ENCODE measurements at places on chromosomes 6 and 20.

DNA sequence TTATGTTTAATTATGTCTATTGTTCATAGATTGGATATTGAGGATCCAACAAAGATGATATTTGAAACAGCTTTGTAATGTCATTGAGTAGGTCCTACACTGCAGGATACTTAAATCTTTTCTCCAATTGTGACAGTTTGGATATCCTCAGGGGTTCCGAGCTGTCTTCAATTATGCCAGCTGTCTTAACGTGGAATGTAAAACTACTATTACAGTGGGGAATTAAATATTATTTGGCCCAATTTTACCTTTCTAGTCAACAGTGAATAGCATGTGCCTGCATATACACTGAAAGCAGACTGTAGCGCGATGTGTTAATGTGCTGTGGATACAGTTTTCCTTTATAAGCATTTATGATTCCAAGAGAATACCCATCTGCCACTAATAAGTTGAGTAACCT is 156.9 kb downstream of the GRIK2 start:
- DNase-seq, result no peak

DNA sequence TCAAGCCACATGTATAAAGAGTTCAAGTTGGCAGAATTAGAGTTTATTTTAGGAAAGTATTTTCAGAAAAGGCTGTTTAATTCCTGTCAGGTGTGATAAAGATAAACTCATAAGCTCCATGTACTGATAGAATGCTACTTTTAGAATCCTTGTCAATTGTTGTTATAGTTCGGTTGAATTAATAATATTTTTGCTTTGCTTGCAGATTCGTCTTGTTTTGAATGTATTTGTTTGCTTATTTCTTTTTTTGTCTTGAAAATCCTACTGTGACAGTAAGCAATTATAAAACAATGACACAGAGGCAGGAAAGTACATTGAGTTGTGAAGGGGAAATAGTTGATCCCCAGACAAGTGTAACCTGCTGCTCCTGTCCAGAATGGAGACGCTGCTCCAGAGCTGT is 333.9 kb upstream of the PLCB4 start:
- DNase-seq, result no peak

DNA sequence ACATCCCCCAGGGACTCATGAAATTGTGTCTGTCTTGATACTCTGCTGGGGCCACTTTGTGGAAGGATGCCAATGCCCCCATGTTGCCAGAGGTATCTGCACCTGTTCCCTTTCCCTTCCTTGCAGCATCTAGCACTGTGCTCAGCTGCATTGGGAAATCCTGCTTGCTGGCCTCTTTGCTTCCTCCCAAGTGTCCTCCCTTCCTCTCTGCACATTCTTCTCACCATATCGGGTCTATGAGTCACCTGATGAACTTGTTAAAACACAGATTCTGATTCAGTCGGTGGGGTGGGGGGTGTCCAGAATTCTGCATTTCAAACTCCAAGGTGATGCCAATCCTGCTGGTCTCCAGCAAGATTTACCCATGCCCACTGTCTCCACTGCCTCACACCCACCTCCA is 467.8 kb downstream of the PTPRT start:
- DNase-seq, result peak; percentile 30

DNA sequence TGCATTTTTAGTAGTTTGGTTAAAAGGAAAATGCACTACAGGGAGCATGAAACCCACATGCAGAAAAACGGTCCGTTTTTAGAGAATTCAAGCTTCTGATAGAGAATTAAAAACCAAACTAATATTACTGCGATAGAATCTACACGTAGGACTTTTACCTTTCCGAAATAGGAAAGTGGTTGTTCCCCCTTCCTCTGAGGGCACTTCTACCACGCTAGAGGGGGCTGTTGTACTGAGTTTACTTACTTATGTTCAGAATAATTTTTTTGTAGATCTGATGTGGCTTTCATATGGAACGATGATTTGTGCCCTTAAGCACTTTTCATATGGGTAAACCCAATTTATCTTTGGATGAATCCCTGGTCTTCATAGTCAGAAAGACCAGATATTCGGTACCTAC is 264.3 kb upstream of the PLN start:
- peak; percentile 87 for DNase-seq

- no peak for DNase-seq
Measured at GRCh38 chr6:53333439-53334408, 15.0 kb downstream of the ELOVL5 start.

- no peak for DNase-seq
Measured at GRCh38 chr6:44762496-44762895, 375.0 kb downstream of the CDC5L start.

DNA sequence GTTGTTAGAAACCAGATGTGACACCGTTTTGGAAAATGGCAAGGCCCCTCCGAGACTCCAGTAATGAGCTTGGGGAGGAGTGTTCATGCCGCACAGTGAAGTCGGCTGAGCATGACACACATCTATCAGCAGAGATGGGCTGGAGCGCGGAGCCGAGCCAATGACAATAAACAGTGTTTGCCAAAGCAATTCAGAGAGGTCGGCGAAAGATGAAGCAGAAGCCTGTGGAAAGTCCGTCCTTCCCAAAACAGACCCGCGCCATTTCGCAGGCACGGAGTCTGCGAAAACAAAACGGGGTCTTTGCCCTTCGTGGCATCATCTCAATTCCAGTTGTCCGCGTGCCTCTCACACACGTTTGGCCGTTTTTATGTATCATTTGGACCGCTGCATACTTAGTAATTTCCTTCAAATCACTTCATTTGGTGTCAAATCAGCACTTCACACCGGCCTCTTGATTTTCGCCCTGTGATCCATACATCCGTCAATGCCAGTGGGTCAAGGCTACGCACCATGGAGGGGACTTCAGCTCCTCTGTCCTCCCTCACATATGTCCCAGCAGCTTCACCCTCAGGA is 71.3 kb downstream of the SULF2 start:
- DNase-seq, result no peak

- DNase-seq, result no peak
Measured at GRCh38 chr20:11045412-11046175, 371.8 kb upstream of the JAG1 start.

DNA sequence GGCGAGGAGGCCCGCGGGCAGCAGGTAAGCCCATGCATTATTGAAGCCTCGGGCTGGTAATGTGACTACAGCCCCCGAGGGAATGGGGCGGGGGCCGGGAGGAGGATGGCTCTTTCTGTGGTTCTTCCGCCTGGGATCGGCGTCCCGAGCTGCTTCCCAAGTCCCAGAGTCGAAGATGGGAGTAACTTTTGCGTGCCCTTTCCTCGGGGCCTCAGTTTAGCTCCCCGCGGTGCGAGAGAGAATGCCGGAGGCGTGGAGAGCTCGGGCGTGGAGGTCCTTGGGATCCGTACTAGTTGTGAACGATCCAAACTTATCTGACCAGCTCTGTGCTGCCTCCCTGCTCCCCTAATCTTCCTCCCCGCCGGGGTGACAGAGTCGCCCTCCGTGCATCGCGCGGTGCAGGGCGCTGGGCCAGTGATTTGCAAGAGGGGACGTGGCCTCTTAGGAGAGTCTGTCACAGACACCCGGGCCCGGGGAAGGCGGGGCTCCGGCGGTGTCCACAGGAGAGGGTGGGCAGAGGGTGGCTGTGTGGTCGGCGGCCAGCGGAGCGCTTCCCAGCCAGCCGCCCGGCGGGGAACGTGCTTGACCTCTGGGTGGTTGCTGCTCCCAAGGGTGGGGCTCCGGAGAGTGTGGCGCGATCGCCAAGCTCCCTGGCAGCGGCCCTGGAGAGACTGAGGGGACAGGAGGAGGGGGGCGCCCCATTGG is 815 bp downstream of the UTRN start:
- no peak for DNase-seq

DNA sequence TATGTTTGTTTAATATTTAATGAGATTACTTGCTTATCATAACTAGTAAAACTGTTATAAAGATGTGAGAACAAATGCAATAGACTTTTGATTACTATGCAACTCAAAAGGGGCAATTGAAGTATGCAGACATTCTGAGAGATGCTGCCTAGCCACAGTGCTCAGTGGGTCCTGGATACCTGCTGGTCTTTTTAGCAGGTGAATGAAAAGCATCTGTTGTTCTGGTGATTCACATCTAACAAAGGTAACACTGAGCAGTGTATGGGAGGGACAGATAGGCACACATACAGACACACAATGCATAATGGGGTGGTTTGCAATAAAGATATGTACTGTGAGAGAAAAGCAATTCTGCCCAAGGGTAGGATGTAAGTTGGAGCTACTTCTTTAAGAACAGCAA is 46.9 kb downstream of the OGFRL1 start:
- DNase-seq, result no peak

DNA sequence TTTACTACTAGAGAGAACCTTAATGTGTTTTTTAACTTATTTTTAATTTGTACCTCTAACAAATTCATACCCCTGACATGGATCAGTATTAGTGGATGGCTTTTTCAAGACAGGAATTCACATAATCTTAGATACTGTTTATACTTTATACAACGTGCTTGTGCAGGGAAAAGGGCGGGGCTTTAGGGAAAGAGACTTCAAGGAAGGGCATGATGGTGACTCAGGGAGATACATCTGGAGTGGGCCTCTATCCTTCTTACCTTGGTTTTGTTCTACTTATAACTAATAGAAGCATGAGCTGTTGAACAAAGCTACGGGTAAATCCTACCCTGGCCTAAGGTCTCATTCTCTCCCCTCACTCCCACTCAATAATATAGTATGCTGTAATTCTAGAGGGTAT is 160.8 kb downstream of the C6orf58 start:
- DNase-seq, result no peak

- DNase-seq, result no peak
Measured at GRCh38 chr6:162596676-162597075, 130.9 kb downstream of the PRKN start.

DNA sequence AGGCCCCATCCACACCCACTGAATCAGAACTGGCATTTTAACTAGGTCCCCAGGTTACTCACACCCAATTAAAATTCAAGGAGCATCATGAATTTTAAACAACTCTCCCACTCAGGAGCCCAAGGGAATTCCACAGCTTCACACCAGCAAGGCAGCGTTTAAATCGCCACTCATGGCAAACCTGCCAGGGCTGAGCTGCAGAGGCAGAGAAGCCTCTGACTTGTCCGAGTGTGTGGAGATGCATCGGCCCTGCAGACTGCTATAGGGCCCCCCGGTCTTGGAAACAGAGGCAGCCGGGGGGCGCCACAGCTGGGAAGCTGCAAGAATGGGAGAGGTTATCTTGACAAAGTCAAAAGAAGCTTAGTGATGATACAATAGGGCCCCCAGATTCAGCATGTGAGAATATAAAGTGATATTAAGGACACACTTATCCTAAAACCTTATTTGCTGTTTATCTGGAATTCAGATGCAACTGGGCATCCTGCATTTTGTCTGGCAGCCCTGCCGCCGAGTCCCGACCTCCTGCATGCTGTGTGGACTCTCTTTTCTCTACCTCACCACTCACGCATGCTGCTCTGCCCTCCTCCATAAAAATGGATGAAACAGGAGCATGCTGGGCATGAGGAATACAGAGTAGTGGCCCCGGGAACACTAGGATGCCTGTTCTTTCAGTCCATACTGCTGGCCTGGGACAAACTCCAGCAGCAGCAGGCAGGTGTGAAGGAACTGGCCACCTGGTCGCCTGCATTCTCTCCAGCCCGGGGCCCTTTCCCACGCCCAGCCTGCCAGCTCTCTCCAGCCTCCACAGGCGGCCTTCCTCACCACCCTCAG is 126.1 kb downstream of the PXDC1 start:
- peak; percentile 25 for DNase-seq

GRCh38 chr20:19699180-19699971 is 58.7 kb upstream of the RIN2 start:
- DNase-seq, result peak; percentile 85

DNA sequence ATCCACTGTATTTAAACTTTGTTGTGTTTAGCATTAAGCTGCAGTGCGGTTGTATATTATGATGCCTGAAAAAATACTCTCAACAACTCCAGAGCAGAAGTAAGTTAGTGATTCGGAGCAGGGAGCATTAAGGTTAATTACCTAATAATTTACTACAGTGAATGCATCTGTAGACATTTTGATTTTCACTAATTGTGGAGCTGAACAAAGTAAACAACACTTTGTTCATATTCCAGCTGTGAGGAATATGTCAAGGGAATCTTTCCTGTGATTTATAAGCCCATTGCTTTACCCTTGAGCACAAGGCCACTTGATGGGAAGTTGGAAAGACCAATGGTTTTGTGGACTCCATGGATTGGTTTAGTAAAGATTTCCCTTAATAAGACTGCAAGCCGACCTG is 77.1 kb downstream of the CBLN4 start:
- DNase-seq, result no peak

DNA sequence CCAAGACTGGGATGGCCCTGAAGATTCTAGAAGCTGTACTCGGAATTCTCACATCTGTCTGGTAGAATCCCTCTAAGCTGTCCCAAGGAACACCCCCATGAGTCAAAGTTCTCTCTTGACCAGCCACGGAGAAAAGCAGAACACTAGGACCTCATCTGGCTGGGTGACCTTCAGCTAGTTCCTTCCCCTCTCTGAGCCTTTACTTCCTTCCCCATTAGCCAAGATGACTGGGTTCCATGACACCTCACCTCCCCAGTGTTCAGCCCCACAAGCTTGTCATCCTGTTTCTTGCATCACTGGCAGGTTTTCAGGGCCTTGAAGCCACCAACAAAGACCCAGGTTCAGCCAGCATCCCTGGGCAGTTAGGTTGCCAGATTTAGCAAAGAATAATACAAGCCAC is 47.8 kb downstream of the MAFB start:
- DNase-seq, result no peak

GRCh38 chr6:30821862-30822784 is 62.2 kb upstream of the DDR1 start:
- peak; percentile 34 for DNase-seq

DNA sequence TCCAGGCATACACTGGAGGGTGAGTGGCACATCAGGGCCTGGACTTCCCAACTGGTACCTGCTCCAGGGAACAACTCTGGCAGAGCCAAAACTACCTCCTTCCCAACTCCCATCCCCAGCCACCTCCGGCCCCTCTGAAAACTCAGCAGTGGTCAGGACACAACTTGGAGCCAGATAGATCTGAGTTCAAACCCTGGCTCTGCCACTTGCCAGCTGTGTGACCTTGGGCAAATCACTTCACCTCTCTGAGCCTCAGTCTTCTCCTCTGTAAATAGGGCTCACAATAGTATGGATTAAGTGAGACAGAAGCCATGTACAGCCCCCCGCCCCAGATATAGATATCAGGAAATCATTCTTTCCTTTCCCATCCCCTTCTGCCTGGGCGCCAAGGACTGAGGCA is 10.7 kb downstream of the AHCY start:
- DNase-seq, result no peak
